Fibroblast of skin of left biceps (primary cell): ENCODE measurements at places on chromosomes 2 and 18.
A peak's percentile ranks its signal among the peaks of the same experiment; 100 is the strongest.

DNA sequence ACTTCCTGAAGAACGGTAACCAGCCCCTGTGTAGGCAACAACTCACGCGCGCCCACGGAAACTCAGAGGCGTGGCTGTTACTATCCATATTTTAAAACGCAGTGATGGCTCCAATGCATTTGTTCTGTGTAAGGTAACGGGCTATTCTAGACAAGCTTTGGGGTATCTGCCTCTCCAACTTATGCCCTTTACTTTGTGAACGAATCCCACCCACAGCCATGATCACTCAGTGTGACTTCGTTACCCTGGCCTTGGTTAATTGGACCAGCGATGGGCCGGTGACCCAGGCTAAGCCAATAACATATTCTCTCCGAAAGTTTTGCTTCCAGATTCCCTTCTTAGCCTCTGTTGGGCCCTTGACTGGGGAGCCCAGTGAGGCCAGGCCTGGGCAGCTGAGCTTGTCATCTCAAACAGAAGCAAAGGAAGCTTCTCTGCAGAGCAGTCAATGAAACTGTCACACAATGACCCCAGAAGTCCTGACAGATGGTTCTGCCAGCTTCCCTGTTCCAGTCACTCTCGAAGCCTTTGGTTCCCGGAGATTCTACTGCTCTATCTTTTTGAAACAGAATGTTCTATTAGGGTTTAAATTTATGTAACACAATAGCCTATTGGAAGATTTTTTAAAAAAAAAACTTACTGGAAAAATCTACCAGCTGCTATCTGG, 30.7 kb upstream of the ROCK2 start:
- DNase-seq: no peak

DNA sequence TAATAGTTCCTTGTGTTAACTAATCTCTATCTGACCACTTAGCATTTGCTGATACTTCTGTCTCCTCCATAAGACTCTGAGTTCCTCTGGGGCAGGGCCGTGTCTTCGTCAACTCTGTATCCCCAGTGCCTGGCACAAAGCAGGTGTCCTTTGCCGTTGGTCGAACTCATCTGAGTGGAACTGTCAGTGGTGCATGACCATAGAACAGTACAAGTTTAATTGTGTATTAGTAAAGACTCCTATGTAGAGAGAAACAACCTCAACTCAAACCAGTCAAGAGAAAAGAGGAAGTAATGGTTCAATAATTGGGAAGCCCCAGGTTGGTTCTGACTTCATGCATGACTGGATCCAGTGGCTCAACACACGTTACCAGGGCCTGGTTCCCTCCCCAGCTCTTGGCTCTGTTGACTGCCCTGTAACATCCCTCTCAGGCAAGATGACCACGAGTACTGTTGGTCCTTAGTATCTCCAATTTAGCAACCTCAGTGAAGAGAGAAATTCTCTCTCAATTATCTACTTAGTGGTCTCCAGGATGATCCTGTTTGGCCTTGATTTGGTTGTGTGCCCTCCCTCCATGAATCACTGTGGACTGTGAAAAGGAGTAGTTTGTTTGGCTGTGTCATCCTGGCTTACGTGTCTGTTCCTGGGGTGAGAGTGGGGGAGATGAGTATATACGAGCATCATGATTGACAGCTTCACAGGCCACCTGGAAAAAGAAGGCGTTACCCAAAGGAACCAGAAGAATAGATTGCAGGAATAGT, 58.5 kb upstream of the MSH6 start:
- no peak for DNase-seq

GRCh38 chr18:44793685-44794084, 113.0 kb downstream of the SETBP1 start:
- no peak for DNase-seq

- DNase-seq: no peak
Observed at GRCh38 chr2:179946810-179947615, 60.1 kb downstream of the CWC22 start.

- DNase-seq: no peak
Observed at GRCh38 chr2:110867078-110867477, 134.7 kb downstream of the ACOXL start.

DNA sequence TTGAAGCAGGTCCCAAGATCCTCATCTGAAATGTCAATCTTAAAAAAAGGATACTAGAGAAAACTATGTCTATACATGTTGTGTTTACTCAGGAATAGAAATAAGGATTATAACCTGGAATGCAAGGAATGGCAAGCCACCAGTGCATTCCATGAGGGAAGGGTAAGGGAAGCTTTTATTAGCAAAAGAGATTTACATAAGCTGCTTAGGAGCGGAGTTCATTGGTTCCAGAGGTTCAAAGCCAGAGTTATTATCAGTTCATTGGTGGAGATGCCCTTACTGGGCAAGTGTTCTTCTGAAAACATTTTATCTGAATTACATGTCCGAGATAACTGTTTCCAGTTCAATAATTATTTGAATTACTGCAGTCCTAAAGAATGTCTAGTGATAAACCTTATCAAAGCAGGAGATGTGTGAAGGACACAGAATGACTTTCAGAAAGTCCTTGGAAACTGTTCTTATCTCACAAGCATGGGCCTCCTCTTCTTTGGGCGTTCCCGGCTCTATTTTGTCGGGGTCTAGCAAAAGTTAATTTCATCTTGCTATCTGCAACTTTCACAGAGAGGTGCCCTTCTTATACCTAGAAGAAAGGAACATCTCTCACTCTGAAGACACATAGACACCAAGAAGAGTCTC, 23.5 kb downstream of the COMMD1 start:
- no peak for DNase-seq

- DNase-seq: no peak
Observed at GRCh38 chr2:152626911-152627339, 90.3 kb downstream of the PRPF40A start.

DNA sequence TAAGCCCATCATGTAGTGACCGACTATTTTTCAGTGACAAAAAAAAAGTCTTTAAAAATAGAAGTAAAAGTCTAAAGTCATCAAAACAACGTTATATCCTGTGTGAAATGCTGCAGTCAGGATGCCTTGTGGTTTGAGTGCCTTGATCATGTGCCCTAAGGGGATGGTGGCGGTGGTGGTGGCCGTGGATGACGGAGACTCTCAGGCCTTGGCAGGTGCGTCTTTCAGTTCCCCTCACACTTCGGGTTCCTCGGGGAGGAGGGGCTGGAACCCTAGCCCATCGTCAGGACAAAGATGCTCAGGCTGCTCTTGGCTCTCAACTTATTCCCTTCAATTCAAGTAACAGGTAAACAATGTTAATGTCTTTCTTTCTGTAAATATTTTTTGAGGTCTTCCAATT, at the start of gene CD28:
Gene CD28 (plus strand): TSS at position 237 of the 400 bp plus-strand sequence. CDS start 58 bp downstream, at position 295.
- no peak for DNase-seq

GRCh38 chr2:27128668-27129571, 5.3 kb downstream of the ABHD1 start:
- DNase-seq: no peak

DNA sequence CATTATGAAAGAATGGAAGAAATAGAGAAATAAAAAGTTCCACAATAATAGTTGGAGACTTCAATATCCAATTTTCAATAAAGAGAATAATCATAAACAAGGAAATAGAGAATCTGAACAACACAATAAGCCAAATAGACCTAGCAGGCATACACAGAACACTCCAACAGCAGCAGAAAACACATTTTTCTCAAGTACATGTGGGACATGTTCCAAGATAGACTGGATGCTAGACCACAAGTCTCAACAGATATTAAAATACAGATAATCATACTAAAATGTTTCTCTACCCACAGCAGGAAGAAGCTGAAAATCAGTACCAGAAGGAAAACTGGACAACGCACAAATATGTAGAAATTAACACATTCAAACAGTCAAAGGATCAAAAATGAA, 113.9 kb downstream of the USP34 start:
- DNase-seq: peak; percentile 39

GRCh38 chr2:70515938-70516337, 37.7 kb downstream of the TGFA start:
- no peak for DNase-seq

- no peak for DNase-seq
Observed at GRCh38 chr2:208711598-208711997, 305.0 kb downstream of the PTH2R start.

GRCh38 chr2:467892-468647, 180.2 kb upstream of the ALKAL2 start:
- DNase-seq: no peak

DNA sequence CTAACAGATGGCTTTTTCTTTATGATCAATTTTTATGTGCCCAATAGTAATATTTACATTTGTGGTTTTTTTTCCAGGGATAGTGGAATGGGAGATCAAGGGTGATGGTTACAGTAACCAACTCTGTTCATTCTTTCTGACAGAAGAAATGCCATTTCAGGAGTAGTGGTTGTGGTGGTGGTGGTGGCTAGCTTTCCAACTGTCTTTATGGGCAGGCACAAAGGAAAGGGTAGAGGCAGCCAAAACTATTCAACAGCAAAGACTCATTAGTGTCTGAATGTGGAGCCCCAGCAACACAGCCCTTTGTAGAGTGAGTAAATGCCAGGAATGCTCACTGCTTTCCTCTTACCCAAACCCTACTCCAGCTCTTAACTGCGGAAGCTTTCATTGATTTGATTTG, 227.7 kb downstream of the RND3 start:
- DNase-seq: no peak

DNA sequence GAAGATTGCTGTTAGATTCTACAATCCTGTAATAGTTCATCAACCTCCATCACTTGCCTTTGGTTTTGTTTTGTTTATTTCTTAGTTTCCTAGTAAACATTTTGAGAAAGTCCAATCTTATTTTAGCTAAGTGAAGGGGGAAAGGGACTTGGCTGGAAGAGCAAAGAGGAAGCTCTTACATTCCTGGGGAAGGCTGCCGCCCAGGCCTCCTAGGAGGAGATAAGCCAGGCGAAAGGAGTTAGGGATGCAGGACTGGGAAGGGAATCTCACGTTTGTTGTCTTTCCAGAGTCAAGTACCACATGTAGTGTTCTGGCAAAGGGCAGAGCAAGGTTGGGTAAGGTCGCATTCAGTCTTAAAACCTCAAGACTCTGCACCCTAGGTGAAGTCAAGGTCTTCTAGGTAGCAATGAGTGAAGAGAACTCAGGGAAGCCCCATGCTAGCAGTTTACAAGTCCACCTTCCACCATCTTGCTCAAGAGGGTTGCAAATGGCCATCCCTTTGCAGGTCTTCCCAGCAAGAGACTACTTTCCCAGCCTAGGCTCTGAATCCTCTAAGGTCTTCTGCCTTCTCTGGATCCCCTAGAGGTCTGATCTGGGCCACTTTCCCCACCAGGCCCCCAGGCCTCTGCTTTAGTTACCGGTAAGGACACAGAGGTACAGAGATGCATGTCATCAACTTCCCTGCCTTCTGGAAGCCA, 320.7 kb downstream of the CYP26B1 start:
- no peak for DNase-seq

GRCh38 chr2:237044281-237044680, 41.4 kb upstream of the COPS8 start:
- no peak for DNase-seq

DNA sequence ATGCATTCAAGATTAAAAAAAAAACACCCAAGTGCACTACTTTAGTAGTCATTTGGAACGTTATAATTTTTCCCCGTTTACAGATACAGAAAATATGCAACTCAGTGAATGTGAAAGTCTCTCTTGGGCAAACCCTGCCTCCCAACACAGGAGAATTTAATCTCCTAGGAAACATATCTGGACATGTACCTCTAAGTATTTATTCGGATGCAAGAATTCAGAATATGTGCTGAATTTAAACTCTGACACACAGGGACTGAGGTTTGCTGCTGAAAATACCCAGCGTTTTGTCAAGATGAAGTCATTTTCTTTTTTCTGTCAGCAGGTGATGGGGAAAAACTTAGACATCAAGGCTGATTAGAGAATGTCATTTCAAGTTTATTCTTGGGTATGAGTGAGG, 105.4 kb downstream of the ACKR3 start:
- DNase-seq: no peak

GRCh38 chr18:8339952-8340351, 269.3 kb upstream of the RAB12 start:
- no peak for DNase-seq

- no peak for DNase-seq
Observed at GRCh38 chr18:39863916-39864315, 2091.1 kb upstream of the PIK3C3 start.

DNA sequence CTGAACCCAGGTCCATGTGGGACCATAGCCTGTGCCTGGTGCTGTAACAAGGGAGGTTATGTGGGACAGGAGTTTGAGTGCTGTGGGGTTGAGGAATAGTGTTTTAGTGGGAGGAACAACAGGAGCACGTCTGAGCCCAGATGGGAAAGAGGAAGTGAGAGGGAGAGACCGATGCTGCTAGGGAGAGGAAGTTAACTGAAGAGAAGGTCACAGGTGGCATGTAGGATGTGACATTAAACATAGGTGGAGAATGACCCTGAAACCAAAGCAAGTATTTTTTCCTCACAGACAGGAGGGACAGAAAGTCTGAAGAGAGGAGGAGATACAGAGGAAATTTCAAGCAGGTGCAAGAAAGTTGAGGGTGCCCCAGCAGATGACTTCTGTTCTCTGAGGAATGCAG, 87.8 kb downstream of the ACOXL start:
- no peak for DNase-seq

GRCh38 chr2:179349670-179350303, 85.2 kb upstream of the SESTD1 start:
- no peak for DNase-seq

GRCh38 chr2:159516241-159516758, 100.0 kb downstream of the BAZ2B start:
- no peak for DNase-seq

GRCh38 chr2:38505779-38506178, 96.9 kb downstream of the HNRNPLL start:
- DNase-seq: peak; percentile 65

DNA sequence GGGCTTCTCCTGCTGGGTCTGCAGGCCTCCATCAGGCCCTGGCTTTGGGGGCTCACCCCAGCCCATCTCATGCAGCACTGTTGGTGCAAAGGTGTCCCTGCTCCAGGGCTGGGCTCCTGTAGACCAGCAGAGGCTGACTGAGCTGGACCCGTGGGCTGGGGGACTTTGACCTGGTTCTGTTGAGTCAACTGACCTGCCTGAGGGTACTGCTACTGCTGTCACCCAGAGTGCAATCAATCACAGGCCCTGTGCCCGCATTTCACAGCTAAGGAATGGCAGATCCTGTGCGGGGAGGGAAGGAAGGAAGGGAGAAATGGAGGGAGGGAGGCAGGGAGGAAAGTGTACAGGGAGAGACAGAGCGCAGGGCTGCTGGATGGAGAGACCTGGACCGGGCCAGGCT, 136.8 kb downstream of the TPO start:
- no peak for DNase-seq

- no peak for DNase-seq
Observed at GRCh38 chr18:62942578-62942977, 227.2 kb downstream of the PHLPP1 start.

GRCh38 chr2:94869552-94870439, 1.4 kb upstream of the TEKT4 start:
- DNase-seq: no peak

DNA sequence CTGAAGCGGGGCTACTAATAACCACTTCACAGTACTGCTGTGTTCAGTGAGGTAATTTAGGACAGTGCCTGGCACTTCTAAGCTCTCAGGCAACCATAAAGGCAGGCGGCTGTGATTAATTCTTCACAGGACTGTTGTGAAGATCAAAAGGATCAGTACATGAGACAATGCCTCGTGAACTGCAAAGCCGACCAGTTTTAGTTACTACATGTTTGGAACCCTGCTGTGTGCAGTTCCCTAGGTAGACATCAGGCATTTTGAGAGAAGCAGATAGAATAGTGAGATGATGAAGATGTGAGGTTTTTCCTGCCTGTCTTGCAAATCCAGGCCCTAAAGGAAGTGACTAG, 19.1 kb downstream of the EFHD1 start:
- DNase-seq: no peak
